HepG2 (cell line): ENCODE measurements at places on chromosomes 3 and 15. TPM values are rescaled to one million over a fixed set of nuclear protein-coding genes. Genes with fewer than 3 reads are reported as not detected.

DNA sequence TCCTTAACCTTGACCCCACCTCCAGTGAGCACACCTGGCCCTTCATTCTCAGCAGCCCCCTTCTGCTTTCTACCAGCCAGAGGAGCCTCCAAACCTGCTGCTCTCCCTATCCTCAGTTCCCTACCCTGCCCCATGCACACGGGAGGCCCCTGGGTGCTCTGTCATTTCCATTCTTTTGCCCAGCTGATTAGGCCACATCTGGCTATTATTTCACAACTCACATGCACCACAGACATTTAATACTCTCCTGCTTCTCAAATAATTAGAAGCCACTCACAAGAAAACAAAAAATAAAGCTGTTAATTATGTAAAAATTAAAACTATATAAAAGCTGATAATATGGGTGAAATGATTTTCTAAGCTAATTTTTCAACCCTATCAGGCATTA, 50.7 kb downstream of the MYLK start:
- H3K36me3 ChIP-seq: no peaks in the 10 kb centered on the region
- H3K27ac ChIP-seq: no peak overlapping the region
- no peaks in the 10 kb centered on the region for H3K27me3 ChIP-seq
- no peaks in the 10 kb centered on the region for H3K4me1 ChIP-seq
- no peak for DNase-seq

CHRNB4 gene
- not detected in 2 replicates for total RNA-seq

DNA sequence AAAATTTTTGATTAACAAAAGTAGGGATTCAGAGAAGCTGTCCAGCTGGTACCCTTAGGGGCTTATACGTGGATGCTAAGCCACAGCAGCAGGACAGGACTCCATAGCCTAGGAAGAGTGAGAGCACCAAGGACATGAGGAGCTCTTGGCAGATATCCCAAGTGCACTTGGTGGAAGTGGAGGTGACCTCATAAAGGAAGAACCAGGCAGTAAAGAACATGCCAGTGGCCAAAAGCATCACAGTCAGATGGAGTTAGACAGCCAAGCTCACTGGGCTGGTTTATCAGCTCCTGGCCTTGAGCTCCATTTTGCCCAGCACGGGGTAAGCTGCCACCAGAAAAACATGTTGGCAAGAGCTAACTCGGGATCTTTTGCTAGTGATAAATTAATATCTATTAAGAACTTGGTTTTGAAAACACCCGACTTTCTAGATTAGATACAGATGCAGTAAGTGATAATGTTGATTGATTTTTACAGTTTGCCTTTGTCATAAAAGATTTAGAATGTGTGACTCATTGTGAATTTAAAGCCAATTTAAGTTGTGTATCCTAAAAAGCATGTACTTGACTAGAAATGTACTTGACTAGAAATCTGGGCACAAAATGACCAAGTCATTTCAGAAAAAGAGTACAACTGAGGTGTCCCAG, 108.0 kb downstream of the CMSS1 start:
- H3K36me3 ChIP-seq: no peaks in the 10 kb centered on the region
- H3K4me1 ChIP-seq: peaks cover 83% of the 10 kb centered on the region
- H3K27me3 ChIP-seq: no peaks in the 10 kb centered on the region
- no peak overlapping the region for H3K4me3 ChIP-seq

TRIM69 gene
- total RNA-seq: 2.6 and 4.0 TPM in 2 replicates

GRCh38 chr15:90903733-90904536, 833 bp downstream of the MAN2A2 start:
- no peaks in the 10 kb centered on the region; the same call in 2 of the 3 replicates for H3K27me3 ChIP-seq
- peak; percentile 64 for DNase-seq
- peaks cover 20% of the 10 kb centered on the region for H3K4me1 ChIP-seq
- peak overlapping the region; percentile 51 for H3K27ac ChIP-seq
- H3K36me3 ChIP-seq: peaks cover 33% of the 10 kb centered on the region

GRCh38 chr15:70436428-70436827, 326.9 kb downstream of the UACA start:
- H3K36me3 ChIP-seq: no peaks in the 10 kb centered on the region
- peaks cover 6% of the 10 kb centered on the region; the same call in 1 of the 3 replicates for H3K27me3 ChIP-seq
- H3K4me1 ChIP-seq: peaks cover 36% of the 10 kb centered on the region
- no peak overlapping the region for H3K27ac ChIP-seq
- no peak overlapping the region for H3K4me3 ChIP-seq

DNA sequence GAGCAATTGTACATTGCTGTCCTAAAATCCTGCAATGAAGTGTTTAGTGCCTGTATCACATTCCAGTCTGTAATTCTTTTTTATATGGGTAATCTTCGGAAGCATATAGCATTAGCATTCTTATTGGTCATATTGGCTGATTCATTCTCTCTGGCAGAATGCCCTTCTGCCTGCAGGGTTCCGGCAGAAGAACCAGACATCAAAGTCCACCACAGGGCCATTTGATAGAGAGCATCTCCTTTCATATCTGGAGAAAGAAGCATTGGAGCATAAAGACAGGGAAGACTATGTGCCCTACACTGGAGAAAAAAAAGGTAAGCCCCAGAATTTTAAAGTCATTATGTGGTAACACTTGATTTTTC, 39.6 kb downstream of the TMOD3 start:
- peak; percentile 36 for DNase-seq
- no peak overlapping the region for H3K27ac ChIP-seq
- H3K27me3 ChIP-seq: no peaks in the 10 kb centered on the region

DNA sequence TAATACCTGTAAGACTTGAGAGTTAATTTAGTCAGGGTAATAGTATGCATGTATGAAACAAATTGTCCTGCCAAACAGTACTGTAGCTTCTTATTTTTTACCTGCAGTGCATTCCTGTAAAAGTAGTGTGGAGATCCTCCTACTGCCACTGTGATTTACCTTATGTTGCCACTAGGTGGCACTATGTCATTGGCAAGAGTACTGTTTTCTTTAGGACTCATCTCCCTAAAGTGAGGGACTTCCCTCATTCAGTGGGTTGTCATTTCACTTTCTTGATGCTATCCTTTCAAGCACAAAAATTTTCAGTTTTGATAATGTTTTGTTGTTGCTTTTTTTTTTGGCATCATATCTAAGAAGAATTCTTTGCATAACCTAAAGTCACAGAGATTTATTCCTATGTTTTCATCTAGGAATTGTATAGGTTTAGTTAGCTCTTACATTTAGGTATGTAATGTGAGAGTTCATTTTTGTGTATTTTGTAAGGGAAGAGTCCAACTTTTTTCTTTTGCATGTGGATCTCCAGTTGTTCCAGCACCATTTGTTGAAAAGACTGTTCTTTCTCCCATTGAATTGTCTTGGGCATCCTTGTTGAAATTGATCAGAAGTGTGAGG, 105.7 kb downstream of the AKAP13 start:
- no peaks in the 10 kb centered on the region for H3K27me3 ChIP-seq
- H3K36me3 ChIP-seq: no peaks in the 10 kb centered on the region; the same call in 1 of the 2 replicates
- H3K4me1 ChIP-seq: peaks cover 17% of the 10 kb centered on the region; the same call in 1 of the 2 replicates
- no peak overlapping the region for H3K4me3 ChIP-seq

CPLX3 gene
- not detected in 2 replicates for total RNA-seq
